Stimulated activated naive CD8-positive, alpha-beta T cell treated with anti-CD3 and anti-CD28 coated beads, Interleukin-15, amount 100 ng/mL, for 72 hours (primary cell): ENCODE measurements at places on chromosomes 11 and 22.

- DNase-seq: no peak
These were observed 1129.3 kb upstream of the RAG2 start for GRCh38 chr11:37727371-37727770.

DNA sequence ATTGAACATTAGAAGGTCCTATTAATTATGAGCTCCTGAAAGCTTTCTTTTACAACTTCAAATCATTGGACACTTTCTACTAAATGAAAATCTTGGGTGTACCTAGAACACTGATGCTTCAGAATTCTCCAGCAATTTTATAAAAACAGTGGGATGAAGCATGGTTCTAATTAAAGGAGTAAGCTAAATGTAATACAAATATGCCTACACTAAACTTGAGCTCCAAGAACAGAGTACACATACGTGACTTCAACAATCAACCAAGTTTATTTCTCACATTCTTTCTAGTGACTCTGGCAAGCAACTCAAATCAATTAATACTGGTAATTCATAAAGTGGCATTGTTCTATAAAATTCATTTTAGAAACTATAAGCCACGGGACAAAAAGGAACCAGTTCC, 55.5 kb downstream of the PITPNB start:
- no peak for DNase-seq

DNA sequence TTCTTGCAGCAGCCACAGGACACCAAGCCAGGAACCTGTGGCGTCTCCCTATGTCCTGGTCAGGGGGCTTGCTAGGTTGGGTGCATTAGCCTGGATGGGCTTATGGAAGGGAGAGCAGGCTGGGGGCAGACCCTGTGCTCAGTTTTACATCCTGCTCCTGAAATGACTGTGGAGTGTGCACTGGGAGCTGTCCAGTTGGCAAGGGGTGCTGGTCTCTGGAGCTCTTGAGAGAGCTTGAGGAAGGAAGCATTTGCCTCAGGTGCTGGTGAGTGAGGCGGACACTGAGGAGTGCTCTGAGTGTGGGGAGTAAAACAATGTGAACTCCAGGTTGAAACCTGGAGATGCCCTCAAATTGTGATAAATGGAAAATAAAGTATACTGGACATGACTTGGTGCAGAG, 3.4 kb downstream of the SCGB1D4 start:
- no peak for DNase-seq

DNA sequence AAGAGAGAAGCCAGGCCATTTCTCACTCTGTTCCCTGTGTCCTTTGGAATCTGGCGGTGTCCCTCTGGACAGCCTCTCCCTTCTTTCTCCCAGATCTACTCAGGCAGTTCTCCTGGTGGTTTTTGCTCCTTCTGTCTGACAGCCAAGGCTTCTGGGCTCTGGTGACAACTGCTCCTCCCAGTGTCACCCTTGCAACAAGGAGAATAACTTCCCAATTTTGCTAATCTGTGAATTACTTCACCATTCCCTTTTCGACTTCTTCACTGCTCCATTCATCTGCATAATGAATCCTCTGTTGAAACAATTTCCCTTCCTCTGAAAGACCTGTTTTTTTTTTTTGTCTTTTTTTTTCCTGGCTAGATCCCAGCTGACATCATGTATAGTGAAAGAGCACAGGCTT, 56.3 kb upstream of the PDE3B start:
- DNase-seq: no peak

GRCh38 chr11:59708537-59708936, 5.1 kb downstream of the OR10V1 start:
- no peak for DNase-seq

DNA sequence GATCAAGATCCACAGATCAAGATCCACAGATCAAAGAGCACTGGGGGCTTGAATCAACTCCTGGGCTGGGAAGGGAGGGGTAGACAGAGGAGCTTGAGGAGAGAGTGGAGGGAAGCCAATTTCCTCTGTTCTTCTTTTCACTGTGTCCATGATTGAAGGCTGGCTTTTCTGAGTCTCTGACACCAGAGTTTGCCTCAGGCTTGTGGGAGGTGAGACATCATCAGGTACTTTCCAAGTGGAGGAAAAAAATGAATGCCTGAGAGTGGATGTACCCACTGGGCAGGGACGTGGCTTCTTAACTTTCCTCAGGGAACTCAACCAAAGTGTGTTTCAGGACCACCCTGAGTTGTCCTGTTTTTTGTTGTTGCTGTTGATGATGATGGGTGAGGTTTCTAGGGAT, 11.0 kb upstream of the HEPHL1 start:
- no peak for DNase-seq

DNA sequence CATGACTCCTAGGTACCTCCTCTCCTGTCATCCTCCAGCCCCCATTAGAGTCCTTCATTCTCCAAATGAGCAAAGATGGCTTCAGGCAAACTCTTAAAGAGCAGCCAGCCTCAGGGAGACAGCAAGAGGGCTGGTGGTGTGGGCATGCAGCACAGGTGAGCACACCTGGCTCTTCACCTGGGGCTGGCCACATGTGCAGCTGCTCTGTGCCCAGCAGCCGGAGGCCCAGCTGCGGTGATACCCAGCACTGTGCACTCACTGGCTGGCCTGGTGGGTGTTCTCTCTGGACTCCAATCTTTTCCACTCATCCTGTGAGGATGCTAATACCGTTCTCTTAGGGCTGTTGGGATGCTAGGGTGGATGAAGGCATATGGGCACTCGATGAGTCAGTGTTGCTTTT, 106.1 kb upstream of the PARVA start:
- no peak for DNase-seq

DNA sequence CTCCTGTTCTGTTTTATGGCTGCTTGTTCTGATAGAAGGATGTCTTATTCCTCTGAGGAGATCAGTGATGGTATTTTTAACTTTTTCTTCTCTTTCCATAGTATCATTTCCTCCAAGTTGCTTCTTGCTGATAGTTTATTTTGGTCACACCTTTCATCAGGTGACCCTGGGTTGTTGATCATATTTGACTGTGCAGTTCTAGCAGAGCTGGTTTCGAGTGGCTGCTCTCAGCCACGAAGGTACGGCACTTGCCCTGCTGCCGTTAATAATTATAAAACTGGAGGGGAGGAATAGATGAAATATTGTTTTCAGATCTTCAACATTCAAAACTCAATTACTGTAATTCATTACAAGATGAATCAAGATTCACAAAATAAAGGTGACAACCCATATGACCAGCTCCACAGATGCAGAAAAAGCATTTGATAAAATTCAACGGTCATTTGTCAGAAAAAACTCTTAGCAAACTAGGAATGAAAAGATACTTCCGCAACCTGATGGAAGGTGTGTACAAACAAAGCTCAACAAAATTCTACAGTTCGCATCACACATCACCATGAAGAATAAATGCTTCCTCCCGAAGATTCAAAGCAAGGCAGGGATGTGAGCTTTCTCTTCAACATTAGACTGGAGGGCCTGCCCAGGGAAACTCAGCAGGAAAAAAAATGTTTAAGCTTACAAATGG, 59.2 kb upstream of the RTL6 start:
- no peak for DNase-seq

- DNase-seq: no peak
These were observed 9.3 kb upstream of the VPS37C start for GRCh38 chr11:61170566-61170965.

DNA sequence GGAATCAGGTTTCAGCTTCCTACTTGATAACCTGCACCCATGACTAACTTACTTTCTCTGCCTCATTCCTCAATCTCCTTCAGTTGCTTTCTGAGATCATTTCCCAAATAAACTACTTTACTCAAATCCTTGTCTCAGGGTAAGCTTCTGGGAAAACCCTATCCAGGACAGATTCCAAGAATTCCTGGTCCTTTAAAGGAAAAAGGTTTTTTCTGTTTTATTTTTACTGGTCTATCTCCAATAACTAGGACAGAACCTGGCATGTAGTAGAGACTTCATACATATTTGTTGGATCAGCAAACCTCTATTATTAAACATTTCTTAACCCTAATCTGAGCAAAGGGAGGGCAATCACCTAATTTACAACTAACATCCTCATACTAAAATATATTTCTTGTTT, 910.5 kb upstream of the CHORDC1 start:
- no peak for DNase-seq

GRCh38 chr11:33040862-33041453, 1.6 kb downstream of the TCP11L1 start:
- DNase-seq: no peak

DNA sequence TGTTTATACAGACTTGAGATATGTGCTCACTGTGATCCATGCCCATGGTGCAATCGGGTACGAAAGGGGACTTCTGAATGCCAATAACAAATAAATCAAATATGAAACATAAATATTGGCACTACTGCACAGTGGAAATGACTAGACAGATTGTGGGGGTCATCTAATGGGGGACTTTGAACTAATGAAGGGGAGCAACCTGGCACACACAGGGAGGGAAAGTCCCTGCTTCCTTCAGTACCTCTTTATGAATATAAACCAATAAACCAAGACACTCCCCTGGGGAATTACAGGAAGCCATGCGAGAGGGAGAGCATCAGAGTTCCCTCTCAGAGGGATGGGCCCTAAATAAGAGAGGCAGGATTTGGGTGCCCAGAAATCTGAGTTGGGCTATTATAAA, 21.1 kb downstream of the MIF start:
- DNase-seq: no peak

- no peak for DNase-seq
These were observed 12.2 kb downstream of the CABIN1 start for GRCh38 chr22:24023204-24023789.

DNA sequence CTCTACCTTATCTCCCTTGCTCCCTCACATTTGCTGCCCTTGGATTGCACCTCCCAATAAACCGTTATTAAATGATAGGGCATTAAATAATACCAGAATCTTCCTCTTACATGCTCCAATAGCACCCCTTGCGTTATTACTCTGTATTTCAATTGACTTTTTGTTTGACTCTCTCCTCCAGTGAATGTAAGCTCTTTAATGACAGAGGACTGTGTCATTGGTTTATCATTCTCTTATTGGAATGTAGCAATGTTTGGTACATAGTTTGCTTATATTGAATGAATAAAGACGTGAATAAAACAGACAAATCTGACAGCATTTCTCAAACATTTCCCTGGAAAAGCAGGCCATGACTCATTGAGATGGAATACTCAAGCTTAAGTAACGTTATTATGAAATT, 8.7 kb upstream of the MPEG1 start:
- no peak for DNase-seq

GRCh38 chr22:43428005-43428485, 16.2 kb downstream of the MPPED1 start:
- no peak for DNase-seq

DNA sequence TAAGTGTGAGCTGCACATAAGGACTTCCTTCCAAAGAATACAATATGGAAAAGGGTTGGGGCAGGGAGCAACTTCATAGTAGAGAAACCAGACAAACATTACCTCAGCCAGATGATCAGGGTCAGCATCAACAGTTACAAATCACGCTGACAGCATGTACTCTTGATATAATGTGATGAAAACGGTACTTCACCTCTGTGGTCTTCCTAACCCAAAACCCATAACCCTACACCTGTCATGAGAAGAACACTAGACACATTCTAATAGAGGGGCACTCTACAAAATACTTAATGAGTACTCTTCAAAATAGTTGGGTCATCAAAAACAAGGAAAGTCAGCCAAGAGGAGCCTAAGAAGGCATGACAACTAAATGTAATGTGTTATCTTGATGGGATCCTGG, 43.9 kb downstream of the RRAS2 start:
- DNase-seq: no peak

DNA sequence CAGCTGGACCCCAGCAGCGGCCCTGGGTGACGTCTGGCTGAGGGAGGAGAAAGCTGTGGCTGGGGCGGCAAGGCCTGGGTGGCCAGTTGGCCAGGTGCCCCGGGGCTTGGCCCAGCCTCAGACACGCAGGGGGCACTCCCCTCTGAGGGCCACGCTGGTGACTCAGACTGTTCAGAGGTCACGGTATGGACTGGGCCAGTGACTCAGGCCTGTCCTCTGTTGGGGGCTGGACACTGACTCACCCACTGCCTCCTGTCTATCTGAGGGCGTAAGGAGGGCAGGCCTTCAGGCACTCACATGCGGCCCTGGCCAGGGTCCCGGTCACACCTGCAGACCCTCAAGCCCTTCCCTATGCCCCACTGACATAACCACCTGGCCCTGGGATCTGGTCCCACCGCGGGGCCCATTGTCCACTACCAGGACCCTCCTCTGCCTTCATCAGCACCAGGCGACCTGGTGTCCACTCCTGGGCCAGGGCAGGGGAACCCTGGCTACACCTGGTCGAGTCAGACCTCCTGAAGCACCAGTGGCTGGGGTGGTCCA, 3.7 kb upstream of the MUC5AC start:
- DNase-seq: no peak

DNA sequence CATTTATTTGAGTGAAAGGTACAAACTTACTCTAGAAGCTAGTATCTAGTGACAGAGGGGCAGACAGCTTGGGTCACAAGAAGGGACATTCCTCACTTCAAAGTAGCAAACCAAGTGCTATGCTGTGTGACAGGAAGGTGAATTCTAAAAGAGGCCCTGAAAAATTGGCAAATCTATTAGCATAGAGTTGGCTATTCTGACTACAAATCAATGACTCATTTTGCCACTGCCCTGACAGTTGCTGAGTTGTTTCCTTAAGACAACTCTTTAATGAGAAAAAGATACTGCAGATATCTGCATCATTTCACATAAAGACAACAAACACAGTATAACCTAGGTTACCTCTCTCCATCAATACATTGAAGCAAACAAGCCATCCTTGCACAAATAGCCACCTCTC, 524.0 kb upstream of the LRRC4C start:
- no peak for DNase-seq

DNA sequence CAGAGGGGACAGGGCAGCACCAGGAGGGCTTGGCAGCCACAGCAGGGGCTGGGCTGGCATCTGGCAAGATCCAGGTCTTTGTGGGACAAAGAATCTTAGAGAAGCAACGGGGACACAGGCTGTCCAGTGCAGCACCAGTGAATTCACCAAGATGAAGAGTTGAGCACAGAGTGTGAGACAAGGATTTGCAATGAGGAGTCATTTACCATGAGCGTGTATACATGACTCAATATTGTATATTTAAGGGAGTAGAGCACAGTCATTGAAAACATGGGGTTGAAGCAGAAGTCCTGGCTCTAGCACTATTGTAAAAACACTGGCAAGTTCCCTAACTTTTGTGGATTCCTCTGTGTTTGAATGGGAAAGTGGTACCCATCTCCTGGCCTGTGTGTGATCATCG, 3.5 kb downstream of the APOL1 start:
- no peak for DNase-seq

GRCh38 chr11:2945757-2946287, 16.6 kb upstream of the PHLDA2 start:
- DNase-seq: no peak

- no peak for DNase-seq
These were observed 460.8 kb upstream of the CNTN5 start for GRCh38 chr11:98559961-98560360.

DNA sequence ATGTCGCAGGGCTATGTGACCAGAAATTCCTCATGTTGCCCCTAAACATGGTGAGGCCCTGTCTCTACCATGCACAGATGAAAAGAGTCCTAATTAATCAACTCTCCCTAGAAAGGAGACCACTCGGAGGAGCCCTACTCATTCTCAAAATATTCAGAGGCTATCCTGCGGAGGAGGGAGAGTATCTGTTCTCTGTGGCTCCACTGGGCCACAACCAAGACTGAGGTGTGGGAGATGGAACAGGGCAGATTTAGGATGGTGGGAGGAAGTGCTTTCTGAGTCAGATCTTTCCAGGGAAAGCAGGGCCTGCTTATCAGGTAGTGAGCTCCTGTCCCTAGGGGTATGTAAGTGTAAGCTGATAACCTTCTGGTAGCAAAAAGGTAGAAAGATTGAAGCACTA, 37.0 kb upstream of the PRDM11 start:
- no peak for DNase-seq
